Fibroblast of skin of right biceps (primary cell): ENCODE measurements at places on chromosomes 1 and 21.

GRCh38 chr1:25549273-25550154 lies 6.1 kb downstream of the LDLRAP1 start:
- peak; percentile 57 for DNase-seq

DNA sequence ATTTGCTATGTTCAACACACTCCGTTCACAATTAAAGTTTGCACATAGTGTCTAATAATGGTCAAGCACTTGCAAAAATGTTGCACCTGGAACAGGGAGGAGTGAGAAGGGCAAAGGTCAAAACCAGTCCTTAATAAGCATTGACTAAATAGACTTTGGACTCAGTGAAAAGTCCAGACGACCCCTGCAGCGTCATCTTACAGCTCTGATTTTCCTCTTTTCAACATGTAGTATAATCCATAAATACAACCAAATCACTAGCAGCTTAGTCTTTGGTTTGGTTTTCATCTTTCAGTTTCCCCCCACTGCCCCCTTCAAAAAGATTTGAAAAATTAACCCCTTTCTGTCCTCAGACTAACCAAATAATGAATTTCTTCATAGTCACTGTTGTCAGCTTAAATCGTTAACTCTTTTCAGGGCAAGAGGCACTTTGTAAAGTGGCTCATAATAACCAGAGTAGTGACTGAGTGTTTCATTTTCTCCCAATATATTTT lies 290.3 kb downstream of the PTPRC start:
- DNase-seq = no peak

- no peak for DNase-seq
Observed at GRCh38 chr1:179014123-179014522, 11.6 kb upstream of the FAM20B start.

GRCh38 chr1:162696286-162696862 lies 64.1 kb downstream of the DDR2 start:
- DNase-seq = peak; percentile 83

DNA sequence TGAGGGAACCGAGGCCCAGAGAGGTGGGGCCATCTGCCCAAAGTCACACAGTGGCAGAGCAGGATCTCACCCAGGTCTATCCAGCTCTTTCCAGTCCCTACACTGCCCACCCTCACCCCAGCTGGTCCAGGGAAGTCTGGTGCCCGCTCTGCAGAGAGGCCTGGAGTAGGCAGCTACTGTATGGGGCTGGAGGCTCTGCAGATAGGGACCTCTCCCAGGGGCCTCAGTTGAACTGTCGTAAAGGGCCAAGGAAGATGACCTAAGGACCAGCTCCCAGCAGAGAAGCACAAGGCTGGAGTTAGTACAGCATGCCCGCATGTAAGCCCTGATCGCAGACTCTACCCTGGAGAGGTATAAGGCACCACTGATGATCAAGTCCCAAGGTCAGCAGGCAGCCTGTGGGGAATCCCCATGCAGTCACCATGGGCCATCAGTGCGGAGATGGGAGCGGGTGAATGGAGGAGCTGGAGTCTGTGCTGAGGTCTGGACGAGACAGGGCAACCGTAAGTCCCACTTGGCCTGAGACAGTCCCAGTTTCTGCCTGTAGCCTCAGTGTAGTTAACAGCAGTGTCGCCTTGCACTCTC lies 320.2 kb downstream of the MATN1 start:
- DNase-seq = no peak

DNA sequence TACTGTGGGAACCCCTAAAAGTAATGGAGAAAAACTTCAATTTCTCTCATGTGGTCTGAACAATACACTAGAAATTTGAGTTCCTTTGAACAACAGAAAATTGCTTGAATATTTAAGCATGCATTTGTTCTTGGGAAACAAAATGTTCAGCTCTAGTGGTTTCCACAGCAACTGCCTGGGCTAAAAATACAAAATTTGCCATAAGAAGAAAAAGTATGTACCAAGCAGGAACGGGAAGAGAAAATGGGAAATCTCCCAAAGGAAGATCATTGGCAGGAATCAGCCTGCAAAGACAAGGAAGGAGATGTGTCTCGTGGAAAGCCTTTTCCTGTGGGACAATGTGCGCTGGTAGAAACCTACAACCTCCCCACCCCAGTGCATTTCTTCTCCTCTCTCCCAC lies 119.0 kb upstream of the DPT start:
- no peak for DNase-seq

GRCh38 chr1:42379794-42380585 lies 602 bp upstream of the RIMKLA start:
- DNase-seq = peak; percentile 28

DNA sequence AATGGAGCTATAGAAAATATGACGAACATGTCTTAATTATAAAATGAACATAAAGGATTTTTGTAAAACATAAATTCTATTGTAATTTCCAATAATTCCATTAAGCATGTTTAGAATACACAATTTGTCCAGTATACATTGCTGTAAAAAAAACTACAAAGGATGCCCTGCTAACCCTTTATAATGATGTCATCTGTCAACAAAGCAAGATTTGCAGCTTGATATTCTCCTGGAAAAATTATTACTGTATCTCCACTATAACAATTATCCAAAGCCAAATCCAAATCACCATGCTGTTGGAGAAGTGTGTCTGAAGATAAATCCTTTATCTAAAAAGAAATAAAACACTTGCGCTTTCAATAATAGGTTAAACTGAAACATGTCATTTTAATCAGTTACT lies 47.6 kb downstream of the SHCBP1L start:
- no peak for DNase-seq

- no peak for DNase-seq
Observed at GRCh38 chr1:207067665-207068064, 14.6 kb downstream of the PFKFB2 start.

DNA sequence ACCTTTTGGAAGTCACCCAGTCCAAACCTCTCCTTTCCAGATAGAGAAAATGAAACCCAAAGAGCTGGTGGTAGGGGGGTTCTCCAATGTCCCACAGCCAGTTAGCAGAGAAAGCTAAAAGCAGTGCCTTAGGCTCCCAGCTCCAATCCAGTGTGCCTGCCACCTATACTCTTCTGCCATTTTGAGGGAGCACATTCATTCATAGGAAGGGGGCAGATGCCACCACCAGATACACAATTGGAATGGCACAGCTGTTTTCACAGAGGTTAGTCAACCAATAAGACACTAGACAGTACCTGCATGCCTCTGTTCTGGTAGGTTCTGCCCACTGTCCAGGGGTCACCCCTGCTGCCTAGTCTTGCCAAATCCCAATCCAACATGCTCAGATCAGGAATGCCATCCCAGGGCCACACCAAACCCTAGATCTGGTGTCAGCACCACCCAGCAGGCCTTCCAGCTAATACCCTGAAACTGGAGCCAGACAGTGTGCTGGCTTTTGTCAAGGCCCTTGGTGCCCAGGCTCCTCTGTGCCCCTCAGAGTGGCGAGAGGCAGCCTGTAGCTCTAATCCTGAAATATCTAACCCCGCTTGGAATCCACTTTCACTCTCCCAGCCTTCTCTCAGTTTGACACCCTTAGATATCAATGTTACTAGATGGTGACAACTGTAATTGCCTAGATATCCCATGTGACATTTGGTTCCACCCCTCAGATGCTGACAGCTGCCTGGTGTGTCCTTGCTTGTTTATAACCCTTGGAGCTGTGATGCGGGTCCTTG lies 178.6 kb downstream of the TGFBR3 start:
- DNase-seq = no peak

GRCh38 chr1:68918563-68918962 lies 421.7 kb upstream of the DEPDC1 start:
- DNase-seq = no peak

- no peak for DNase-seq
Observed at GRCh38 chr1:156922986-156923669, 2.7 kb downstream of the LRRC71 start.

GRCh38 chr1:7611421-7612010 lies 159.6 kb upstream of the VAMP3 start:
- no peak for DNase-seq

GRCh38 chr1:50084389-50084788 lies 24.3 kb upstream of the ELAVL4 start:
- no peak for DNase-seq

GRCh38 chr1:54081306-54082270 lies 28.2 kb downstream of the TCEANC2 start:
- peak; percentile 50 for DNase-seq

DNA sequence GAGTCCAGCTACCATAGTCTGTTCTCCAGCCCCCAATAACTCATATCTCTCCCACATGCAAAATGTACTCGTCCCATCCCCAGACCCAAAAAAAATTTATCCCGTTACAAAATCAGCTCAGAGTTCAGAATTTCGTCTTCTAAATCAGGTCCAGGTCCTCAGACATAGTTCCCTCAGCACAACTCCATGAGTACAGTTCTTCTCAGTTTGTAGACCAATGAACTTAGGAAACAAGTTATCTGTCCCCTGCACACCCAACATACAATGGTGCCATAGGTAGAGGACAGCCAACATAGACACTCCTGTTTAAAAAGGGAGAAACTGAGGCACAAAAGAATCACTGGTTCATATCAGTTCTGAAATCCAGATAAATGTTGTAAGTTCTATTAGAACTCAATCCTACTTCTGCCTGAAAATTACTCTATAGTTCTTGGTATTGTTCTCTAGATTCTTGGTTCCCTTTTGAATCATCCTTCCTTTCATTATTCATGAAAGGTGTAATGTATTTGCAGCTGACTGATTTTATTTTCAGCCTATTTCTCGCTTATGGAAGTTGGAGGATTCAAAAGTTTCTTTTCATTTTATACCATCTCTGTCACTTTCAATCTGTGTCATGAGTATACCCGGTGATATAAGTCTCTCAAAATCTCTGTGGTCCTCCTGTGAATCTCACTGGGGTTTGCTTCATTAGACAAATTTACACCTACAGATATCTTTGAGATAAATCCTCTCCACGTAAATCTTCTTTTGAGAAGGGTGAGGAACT lies 75.8 kb upstream of the TSPAN2 start:
- no peak for DNase-seq

- no peak for DNase-seq
Observed at GRCh38 chr1:15722836-15723532, 13.1 kb upstream of the SLC25A34 start.

GRCh38 chr1:201904579-201904978 lies 15.9 kb downstream of the SHISA4 start:
- peak; percentile 99 for DNase-seq

DNA sequence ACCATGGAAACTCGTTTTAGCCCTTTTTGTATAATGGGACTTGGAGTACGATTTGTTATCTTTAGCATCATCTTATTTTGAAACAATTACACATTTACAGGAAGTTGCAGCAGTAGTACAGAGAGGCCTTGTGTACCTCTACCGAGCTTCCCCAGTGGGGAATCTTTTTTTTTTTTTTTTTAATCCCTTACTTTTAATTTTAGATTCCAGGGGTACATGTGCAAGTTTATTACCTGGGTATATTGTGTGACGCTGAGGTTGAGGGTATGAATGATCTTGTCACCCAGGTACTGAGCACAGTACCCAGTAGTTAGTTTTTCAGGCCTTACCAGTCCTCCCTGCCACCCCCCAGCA lies 45.9 kb downstream of the HHAT start:
- DNase-seq = no peak

GRCh38 chr1:203706444-203706843 lies 58.5 kb upstream of the LAX1 start:
- no peak for DNase-seq

- no peak for DNase-seq
Observed at GRCh38 chr1:44014365-44015104, 16.7 kb downstream of the SLC6A9 start.

GRCh38 chr1:113057006-113057405 lies 16.0 kb upstream of the LRIG2 start:
- DNase-seq = no peak

DNA sequence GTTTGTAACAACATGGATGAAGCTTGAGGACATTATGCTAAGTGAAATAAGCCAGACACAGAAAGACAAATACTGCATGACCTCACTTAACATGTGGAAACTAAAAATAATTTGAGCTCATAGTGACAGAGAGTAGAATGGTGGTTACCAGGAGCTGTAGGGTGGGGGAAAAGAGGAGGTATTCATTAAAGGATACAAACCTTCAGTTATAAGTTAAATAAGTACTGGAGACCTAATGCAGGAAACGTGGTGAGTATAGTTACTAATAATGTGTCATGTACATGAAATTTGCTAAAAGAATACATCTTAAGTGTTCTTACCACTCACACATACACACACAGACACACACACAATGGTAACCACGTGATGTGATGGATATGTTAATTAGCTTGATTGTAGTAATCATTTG lies 86.7 kb downstream of the NGF start:
- peak; percentile 89 for DNase-seq

- no peak for DNase-seq
Observed at GRCh38 chr1:53600561-53600960, 138.4 kb downstream of the GLIS1 start.

- no peak for DNase-seq
Observed at GRCh38 chr1:65813956-65814355, 21.3 kb downstream of the PDE4B start.
